ENCODE measurements at places on chromosomes 1 and 21.

- no peak for DNase-seq
Observed at GRCh38 chr1:227855687-227856086, 40.2 kb downstream of the PRSS38 start.

- DNase-seq = no peak
Observed at GRCh38 chr1:206931709-206932108, 10.0 kb upstream of the FCMR start.

DNA sequence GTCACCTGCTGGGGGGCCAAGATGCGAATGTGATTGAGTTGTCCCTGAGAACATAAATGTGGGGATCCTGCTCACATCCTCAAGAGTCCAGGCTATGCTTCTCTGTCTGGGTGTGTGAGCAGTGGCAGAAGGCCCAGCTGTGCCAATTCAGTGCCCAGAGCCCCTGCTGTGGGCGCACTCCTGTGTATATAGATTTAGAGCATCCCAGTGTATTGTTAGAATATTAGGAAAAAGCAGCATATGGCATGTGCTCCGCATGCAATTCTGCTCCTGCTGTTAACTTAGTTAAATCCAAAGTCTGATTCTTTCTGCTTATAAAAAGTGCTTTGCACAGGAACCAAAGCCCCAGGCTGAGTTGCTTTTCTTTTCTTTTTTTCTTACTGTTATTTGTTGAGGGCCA lies 37.8 kb downstream of the FAM78B start:
- DNase-seq = no peak

GRCh38 chr1:203652724-203653461 lies 26.3 kb downstream of the ATP2B4 start:
- peak; percentile 89 for DNase-seq

- DNase-seq = no peak
Observed at GRCh38 chr1:61051443-61051718, 31.0 kb upstream of the NFIA start.

- DNase-seq = peak; percentile 52
Observed at GRCh38 chr1:208652296-208653160, 408.3 kb upstream of the PLXNA2 start.

GRCh38 chr1:207807690-207808321 lies 56.0 kb downstream of the CD46 start:
- no peak for DNase-seq

- DNase-seq = no peak
Observed at GRCh38 chr1:14262637-14263036, 335.8 kb upstream of the KAZN start.

DNA sequence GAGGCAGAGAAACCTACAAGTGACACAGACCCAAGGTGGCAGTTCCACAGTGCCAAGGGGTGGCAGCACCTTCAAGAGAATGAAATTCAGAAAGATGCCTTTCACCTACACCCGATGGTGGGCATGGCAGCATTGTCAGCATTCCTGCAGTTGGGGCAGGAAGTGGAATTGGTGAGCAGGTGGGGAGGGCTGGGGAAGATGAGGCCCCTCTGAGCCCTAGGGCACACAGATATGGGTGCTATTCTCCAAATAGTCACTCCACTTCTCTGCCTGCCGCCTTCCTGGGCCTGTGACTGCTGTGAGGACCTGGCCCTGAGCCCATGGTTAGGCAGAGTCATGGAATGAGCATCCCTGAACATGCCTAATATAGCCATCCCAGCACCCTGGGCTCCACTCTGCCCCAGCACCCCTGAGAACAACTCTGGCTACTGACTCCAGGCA lies 8.3 kb downstream of the SHISA4 start:
- DNase-seq = no peak

DNA sequence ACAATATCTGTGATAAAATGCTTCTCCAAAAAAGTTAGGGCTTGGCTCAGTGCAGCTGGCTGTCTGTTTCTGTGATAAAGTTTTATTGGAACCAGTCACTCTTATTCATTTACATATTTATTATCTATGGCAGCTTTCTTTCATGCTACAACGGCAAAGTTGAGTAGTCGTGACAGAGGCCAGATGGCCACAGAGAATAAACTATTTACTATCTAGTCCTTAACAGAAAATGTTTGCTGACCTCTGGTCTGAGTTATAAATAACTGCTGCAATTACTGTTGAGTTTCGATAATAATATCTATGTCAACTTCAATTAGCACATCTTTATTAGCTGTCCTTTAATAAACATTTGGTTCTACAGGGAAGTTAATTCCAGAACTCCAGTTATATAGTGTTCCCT lies 180.2 kb upstream of the RUNX1 start:
- no peak for DNase-seq

DNA sequence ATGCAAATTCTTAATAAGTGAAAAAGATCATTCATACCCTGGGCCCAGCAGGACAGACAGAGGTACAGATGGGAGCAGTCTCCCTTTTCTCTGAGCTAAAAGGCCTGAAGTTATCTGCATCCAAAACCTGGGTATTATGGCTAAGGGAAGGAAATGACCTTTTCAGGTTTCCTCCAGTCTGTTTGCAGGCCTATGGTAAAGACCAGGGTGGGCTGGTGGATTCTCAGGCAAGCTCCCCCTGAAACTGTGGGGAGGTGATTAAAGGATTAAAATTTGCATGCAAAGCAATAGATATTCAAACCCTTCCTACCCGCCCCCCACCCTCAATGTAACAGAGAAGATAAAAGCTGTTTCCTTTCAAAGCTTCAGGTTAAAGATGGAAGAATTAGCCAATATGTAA lies 471.8 kb upstream of the RUNX1 start:
- no peak for DNase-seq

GRCh38 chr1:61992257-61992656 lies 202.4 kb upstream of the L1TD1 start:
- no peak for DNase-seq

DNA sequence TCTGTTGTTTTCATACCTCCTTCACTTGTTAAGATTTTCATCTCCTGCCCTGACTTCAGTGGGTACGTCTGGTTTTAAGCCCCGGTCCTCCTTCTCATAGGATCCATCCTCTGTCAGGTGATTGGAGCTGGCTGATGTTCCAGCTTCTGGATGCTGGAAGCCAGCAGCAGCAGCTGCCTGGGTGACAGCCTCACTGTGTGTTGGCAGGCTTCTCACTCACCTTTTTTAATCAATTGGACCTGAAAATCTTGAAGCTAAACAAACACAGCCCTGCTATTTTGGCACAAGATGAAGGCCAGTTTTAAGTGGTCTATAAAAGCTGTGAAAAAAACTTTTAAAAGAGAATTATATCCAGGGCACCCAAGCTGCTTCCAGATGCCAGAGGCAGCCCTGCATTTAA lies 181.0 kb downstream of the DISC1 start:
- DNase-seq = no peak

DNA sequence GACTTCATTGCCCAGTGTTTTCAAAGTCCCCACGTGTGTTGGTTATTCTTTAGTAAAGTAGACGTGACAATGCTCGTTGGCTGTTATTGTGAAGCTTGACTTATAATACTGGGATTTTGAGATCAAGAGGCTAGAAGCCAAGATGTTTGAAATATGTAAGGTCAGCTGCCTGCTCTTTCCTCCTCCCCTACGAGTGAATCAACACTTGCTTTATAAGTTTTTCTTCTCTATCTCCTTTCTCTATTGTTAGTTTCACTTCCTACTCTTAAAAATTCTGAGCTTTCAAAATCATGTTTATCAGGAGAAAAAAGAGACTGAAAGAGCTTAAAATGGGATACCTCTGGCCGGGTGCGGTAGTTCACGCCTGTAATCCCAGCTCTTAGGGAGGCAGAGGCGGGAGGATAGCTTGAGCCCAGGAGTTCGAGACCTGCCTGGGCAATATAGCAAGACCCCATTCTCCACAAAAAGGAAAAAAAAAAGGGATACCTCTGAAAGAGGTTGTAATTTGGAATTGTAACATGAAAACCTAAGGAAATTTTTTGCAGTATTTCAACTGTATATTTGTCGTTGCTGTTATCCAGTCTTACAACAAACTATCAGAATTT lies 72.0 kb downstream of the EPB41 start:
- no peak for DNase-seq

DNA sequence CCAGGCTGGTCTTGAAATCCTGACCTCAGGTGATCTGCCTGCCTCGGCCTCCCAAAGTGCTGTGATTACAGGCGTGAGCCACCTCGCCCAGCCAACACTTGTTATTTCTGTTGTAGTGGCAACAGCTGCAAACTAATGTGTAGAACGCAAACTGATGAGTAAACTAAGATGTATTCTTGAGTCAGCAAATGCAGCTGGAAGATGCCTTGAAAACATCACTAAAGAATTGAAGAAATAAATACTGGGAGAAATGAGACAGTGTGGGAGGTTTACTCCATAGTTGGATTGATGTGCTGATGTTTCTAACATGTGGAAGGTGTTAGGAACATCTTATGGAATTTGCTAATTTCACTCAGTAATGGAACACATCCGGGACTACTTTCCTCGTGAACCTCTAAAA lies 61.3 kb upstream of the KCNE2 start:
- no peak for DNase-seq

DNA sequence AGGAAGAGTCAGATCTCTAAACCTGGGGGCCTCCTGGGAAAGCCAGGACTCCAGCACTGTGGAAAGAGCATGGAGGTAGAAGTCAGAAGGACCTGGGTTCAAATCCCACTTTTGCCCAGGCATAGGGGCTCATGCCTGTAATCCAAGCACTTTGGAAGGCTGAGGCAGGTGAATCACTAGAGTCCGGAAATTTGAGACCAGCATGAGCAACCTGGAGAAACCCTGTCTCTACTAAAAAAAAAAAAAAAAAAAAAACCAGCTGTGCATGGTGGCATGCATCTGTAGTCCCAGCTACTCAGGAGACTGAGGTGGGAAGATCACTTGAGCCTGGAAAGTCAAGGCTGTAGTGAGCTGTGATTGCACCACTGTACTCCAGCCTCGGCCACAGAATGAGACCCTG lies 31.8 kb downstream of the LDLRAP1 start:
- DNase-seq = no peak

- peak; percentile 49 for DNase-seq
Observed at GRCh38 chr1:6646499-6647148, 22.0 kb downstream of the THAP3 start.

GRCh38 chr21:35236090-35236489 lies 187.0 kb upstream of the RUNX1 start:
- DNase-seq = peak; percentile 46

GRCh38 chr1:186054003-186054402 lies 319.8 kb downstream of the HMCN1 start:
- no peak for DNase-seq

DNA sequence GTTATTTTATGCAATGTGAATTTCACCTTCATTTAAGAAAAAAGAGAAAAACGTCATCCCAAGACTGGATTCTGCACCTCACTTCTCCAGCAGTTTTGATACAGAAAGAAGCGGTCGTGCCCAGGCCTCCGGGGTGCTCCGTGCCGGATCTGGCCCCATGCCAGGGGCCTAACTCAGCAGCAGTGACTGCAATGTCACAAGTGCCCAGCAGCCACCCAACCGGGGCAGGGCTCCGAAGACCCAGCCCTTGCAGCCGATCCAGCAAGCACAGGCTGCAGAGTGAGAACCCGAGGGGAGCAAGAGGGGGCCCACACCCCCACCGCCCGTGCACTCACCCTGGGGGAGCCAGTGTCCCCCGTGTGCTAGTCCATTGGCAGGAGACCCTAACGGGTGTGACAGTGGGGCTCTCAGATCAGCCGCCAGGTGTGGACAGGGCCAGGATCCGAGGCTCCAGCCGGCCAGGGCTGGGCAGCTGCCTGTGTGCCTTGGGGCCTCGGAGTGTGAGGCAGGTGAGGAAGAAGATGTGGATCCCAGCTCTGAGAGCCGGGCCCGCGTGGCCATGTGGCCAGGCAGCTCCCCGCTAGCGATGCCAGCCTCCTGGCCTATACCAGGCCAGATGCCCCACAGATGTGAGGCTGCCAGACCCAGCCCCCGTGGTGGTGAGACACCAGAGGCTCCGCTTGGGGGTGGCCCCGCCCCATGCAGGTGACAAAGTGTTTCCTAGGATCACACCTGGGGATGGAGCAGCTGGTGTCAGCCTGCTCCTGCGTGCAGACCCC lies 60.6 kb downstream of the MEGF6 start:
- DNase-seq = no peak

- DNase-seq = no peak
Observed at GRCh38 chr1:244945109-244945671, 80.8 kb upstream of the HNRNPU start.

- peak; percentile 57 for DNase-seq
Observed at GRCh38 chr1:225999912-226000337, 782 bp upstream of the SDE2 start.

DNA sequence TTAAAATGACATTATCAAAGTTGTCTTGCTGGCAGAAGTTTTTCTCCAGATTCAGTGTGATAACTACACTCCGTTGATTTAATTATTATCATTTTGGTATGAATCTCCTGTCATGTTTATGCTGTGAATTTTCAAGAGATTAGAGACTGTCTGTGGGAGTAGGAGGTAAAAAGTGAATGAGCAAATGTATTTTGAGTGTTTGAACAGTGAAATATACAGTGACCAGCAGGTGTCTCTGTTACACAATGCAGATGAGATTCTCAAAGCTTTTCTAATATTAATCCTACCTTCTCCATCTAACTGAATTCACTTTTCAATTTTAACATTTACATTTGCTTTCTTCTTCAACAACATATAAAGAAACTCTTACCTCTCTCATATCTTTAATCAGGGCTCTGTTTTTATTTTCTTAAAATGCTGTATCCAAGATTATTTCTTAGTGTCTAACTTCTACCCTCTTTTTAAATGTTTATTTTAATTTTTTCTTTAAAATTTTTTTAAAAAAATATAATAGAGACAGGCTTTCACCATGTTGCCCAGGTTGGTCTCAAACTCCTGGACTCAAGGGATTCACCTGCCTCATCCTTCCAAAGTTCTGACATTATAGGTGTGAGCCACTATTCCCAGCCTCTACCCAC lies 20.9 kb upstream of the HSPA13 start:
- DNase-seq = peak; percentile 49

GRCh38 chr1:39672551-39672947 lies 642 bp upstream of the NT5C1A start:
- peak; percentile 23 for DNase-seq

GRCh38 chr1:38715415-38715814 lies 144.2 kb downstream of the RRAGC start:
- no peak for DNase-seq

DNA sequence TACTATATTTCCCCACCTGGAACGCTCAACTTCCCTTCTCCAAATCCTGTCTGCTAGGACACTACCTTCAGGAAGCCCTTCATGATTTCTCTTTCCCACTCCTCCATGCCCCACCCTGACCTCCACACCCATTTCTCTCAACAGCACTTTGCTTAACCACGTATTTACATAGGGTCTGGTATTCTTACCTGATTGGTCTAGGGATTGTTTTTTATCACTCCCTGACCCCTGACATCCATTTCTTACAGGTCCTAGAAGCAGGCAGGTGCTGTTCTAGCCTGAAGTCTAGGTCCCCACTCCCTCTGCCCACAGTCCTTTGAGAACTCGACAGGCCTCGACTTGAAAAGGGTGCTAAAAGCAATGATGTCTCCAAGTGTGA lies 47.5 kb downstream of the DMAP1 start:
- DNase-seq = no peak

- DNase-seq = peak; percentile 66
Observed at GRCh38 chr1:237799762-237800474, 90.8 kb downstream of the ZP4 start.

GRCh38 chr21:39088831-39089380 lies 94.3 kb downstream of the PSMG1 start:
- no peak for DNase-seq
